Foreskin keratinocyte (primary cell): ENCODE measurements at places on chromosomes 2 and 18. TPM values are rescaled to one million over a fixed set of nuclear protein-coding genes. Genes with fewer than 3 reads are reported as not detected.

Gene PLGLB2
- 0.24 TPM in 1 of 2 replicates, not detected in the other for total RNA-seq

Gene ZAP70
- total RNA-seq = not detected in 2 replicates

Gene IL1B
- 84.8 and 98.9 TPM in 2 replicates for total RNA-seq

Gene KIF3C
- total RNA-seq = 20.6 and 22.6 TPM in 2 replicates

Gene POU3F3
- total RNA-seq = not detected in 2 replicates

Gene PSMA8
- not detected in 2 replicates for total RNA-seq

Gene DARS1
- total RNA-seq = 74.8 and 77.5 TPM in 2 replicates

Gene CABYR
- 7.2 and 7.7 TPM in 2 replicates for total RNA-seq

Gene MOCOS
- total RNA-seq = 1.6 and 5.0 TPM in 2 replicates

Gene NEB
- total RNA-seq = under 0.01 and 0.27 TPM in 2 replicates

Gene TBR1
- total RNA-seq = not detected in 2 replicates

Gene GPR39
- 10.5 and 11.3 TPM in 2 replicates for total RNA-seq

Gene C2orf78
- total RNA-seq = not detected in 2 replicates

Gene ALPP
- not detected in 2 replicates for total RNA-seq

Gene EIF4E2
- 74.7 and 79.2 TPM in 2 replicates for total RNA-seq

Gene CTAGE1
- total RNA-seq = not detected in 2 replicates

Gene TEX44
- total RNA-seq = not detected in 2 replicates

Gene IRS1
- total RNA-seq = 23.9 and 31.9 TPM in 2 replicates

Gene PTPRN
- not detected in 2 replicates for total RNA-seq

Gene ANKRD30B
- total RNA-seq = not detected in 2 replicates

Gene SLC8A1
- 19.9 and 20.4 TPM in 2 replicates for total RNA-seq

Gene CPO
- total RNA-seq = not detected in 2 replicates

Gene ABHD3
- total RNA-seq = 21.4 and 23.0 TPM in 2 replicates

Gene VIL1
- total RNA-seq = not detected in 2 replicates

Gene ESPNL
- total RNA-seq = 0.25 and 0.92 TPM in 2 replicates

Gene ASIC4
- not detected in 2 replicates for total RNA-seq

Gene HOXD13
- total RNA-seq = not detected in 2 replicates

Gene POTEJ
- not detected in 2 replicates for total RNA-seq

Gene CLEC4F
- not detected in 2 replicates for total RNA-seq

Gene CCDC85A
- 0.03 and 0.04 TPM in 2 replicates for total RNA-seq

Gene GREB1
- 0.03 and 0.11 TPM in 2 replicates for total RNA-seq
